Thoracic aorta (tissue), 2 donors: ENCODE measurements at places on chromosomes 6 and 20.

- DNase-seq, result no peak
Measured at GRCh38 chr20:24045621-24046318, 57.2 kb upstream of the GGTLC1 start.

DNA sequence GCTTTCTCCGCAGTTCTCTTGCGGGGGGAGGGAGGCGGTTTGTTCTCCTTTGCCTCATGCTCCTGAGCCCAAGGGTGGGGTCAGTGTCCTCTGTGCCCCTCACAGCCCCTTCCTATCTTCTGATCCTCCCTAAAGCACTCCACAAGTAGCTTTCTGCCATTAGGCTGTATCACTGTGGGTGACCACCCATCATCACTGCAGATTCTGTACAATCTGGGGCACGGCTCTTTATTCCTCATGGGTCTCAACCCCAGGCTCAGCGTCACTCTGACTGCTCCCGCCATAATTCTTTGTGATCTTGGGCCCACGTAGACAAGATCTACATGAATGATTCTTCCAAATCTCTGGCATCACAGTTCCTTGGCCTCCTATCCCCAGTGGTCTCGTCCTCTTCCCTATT is 10.5 kb downstream of the NCR2 start:
- DNase-seq, result no peak

DNA sequence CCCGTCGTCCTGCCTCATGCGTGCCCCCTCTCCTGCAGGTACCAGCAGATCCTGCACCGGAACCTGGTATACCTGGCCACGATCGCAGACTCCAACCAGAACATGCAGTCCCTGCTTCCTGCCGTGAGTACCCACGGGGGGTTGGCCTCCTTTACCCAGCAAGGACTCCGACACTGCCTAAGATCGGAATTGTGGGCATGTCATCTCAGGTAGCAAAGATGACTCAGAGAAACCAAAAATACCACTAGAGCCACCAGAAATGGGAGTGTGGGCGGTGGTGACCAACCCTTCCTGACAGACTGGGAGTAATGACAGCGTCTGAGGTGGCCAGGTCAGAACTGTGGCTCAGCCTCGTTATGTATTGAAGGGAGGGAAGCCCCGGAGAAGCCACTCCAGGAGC is 16.3 kb downstream of the SS18L1 start:
- DNase-seq, result no peak

DNA sequence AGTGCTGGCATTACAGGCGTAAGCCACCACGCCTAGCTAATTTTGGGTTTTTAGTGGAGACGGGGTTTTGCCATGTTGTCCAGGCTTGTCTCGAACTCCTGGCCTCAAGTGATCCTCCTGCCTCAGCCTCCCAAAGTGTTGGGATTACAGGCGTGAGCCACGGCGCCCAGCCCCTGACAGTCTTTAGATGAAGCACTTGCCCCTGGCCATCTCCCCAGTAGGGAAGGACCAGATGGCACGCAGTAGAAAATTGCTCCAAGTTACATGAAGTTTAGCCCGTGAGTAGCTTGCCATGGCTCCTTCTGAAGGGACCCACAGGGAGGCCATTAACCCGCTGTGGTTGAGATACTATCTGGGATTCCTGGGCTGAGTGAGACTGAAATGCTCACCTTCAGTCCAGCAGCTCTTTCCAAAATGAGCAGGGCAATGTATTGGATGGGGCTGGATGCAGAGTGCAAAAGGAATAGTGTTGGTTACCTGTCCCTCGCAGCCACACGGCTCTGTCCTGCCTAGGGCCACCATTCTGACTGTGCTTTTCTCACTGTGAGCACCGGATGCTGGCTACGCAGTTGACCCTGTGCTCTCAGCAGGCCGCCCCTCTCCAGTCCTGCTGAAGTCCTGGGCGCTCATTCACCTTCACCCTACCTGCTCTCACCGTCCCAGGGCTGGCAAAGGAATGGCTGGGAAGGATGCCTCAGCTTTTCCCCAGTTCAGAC is 66.9 kb downstream of the EFCAB8 start:
- no peak for DNase-seq

DNA sequence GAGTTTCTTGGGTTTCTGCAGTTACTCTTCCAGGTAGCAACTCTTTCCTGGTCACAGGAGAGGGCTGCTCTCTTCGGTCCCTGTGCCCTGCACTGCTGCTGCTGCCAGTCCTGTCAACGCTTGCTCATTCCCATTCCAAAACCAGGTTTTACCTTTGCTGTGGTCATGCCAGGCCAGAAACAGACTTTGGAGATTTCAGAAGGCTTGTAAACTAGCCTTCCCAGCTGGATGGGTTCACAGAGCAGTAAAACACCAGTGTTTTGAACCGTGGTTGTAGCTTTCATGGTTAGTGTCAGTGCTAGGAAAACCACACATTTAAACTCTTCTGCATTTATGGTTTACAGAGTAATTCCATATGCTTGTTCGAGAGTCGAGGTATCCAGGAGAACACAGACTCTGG is 16.2 kb downstream of the ARFGEF2 start:
- no peak for DNase-seq

GRCh38 chr6:40276141-40276540 is 311.0 kb downstream of the LRFN2 start:
- no peak for DNase-seq

- DNase-seq, result no peak
Measured at GRCh38 chr6:17059022-17059421, 42.8 kb upstream of the STMND1 start.

GRCh38 chr6:42915732-42916131 is at the start of gene PTCRA:
Gene PTCRA, plus strand, starts transcription at chr6:42916053. Its CDS starts 17 bp downstream, at chr6:42916070.
- DNase-seq, result no peak

DNA sequence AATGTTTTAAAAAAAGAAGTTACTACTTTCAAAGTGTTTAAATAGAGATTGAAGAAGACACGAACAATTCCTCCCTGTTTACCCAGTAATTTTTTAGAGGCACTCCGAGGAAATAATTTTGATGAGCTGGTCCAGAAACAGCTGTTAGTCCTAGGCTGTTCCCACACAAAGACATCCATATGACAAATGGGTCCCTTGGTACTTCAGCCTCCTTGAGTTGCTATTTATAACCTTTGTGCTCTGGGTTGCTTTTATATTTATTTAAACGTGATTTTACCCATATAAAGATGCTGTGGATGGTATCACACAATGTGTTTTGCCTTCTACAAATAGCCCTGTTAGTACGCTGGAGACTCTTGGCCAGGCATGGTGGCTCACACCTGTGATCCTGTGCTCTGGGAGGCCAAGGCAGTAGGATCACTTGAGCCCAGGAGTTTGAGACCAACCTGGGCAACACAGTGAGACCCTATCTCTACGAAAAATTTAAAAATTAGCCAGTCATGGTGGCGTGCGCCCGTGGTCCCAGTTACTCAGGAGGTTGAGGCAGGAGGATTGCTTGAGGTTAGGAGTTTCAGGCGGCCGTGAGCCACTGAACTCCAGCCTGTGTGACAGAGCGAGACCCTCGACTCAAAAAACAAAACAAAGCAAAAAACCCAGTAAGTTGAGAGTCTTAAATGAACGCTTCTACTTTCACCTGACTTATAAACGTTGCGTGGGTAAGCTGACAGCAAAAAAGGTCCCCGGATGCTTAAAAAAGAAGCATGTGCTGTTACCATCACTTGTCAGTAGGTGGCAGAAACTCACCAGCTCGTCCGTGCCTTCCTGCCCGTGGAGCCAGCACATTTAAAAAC is 56.9 kb upstream of the ARMH2 start:
- no peak for DNase-seq

GRCh38 chr6:170554796-170555137 is 598 bp downstream of the TBP start:
- no peak for DNase-seq

DNA sequence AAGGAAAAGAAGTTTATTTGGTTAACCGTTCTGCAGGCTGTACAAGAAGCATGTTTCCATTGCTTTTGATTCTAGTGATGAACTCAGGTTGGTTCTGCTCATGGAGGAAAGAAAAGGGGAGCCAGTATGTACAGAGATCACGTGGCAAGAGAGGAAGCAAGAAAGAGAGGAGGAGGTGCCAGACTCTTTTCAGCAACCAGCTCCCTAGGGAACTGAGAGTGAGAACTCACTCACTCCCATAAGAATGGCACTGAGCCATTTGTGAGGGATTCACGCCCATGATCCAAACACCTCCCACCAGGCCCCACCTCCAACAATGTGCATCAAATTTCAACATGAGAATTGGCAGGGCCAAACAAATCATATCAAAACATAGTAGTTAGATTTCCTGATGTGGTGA is 649.1 kb downstream of the EPM2A start:
- DNase-seq, result no peak

DNA sequence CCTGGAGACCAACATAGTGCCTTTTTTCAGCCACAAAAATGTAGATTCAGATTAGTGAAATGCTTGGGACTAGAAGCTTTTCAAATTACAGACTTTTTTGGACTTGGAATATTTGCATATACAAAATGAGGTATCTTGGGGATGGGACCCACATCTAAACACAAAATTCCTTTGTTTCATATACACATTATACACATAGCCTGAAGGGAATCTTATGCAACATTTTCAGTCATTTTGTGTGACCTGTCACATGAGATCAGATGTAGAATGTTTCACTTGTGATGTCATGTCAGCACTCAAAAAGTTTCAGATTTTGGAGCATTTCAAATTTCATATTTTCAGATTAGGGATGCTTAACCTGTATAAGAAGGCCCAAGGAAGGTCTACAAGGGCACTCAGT is 44.5 kb upstream of the ALDH8A1 start:
- no peak for DNase-seq

- DNase-seq, result no peak
Measured at GRCh38 chr6:128282961-128283360, 237.4 kb downstream of the PTPRK start.

DNA sequence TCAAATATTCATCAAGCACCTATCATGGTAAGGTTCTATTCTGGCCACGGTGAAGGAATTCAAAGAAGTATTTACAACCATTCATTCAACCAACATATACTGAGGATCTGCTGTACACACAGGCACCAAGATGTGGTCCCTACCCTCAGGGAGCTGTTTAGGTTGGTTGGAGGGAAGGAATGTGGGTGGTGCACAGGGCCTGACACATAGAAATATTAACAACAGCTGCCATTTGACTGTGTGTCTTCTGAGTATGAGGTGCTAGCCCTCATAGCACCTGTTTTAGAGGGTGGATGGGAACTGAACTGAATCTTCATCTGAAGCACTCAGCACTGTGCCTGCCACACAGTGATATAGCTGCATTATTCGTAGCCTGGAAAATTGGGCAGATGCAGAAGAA is 7.3 kb downstream of the SNPH start:
- DNase-seq, result no peak

DNA sequence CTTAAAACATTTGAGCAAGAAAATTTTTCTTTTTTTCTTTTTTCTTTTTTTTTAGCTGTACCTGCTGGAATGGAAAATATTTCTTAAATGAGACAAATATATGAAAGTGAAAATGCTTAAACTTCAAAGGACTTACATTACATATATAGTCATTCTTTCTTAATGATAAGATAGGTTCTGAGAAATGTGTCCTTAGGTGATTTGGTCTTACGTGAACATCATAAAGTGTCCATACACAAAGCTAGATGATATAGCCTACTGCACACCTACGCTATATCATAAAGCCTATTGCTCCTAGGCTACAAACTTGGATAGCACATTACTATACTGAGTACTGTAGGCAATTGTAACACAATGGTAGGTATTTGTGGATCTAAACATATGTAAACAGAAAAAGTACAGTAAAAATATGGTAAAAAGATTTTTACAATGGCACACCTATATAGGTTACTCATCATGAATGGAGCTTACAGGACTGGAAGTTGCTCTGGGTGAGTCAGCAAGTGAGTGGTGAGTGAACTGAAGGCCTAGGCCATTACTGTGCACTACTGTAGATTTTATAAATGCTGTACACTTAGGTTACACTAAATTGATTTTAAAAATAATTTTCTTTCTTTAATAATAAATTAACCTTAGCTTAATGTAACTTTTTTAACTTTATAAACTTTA is 54.6 kb downstream of the RPP21 start:
- DNase-seq, result no peak

DNA sequence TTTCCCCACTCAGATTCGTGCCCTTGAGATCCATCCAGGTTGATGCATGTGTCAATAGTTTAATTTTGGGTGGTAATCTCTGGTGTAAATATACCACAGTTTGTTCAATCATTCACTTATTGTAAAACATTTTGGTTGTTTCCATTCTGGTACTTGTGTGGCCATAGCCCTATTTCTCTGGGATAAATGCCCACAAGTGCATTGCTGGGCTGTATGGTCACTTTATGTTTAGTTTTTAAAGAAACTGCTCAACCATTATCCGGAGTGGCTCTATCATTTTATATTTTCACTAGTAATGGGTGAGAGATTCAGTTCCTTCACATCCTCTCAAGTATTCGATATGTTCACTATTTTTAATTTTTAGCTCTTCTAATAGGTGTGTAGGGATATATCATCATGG is 60.7 kb upstream of the RNF24 start:
- DNase-seq, result no peak

GRCh38 chr20:38304845-38305447 is 990 bp downstream of the BPI start:
- no peak for DNase-seq

- no peak for DNase-seq
Measured at GRCh38 chr6:140029551-140029950, 655.1 kb upstream of the CITED2 start.

GRCh38 chr6:124056407-124057334 is 253.0 kb downstream of the NKAIN2 start:
- no peak for DNase-seq

DNA sequence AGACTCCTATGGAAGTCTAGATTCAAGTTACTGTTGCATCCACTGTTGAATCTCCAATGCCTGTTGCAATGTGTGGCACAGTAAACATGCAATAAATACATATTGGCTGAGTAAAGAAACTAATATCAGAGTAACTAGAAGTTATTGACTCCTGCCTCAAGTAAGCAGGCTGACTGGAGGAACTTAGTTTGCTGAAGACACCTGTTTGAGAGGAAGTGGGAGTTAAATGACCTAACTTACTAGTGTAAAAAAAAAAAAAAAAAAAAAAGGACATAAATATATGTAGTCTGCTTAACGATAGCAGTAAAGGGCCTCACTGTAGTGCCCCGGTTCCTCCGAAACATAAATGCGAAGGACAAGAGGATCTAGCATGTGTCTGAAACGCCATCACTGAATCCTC is 249.8 kb upstream of the PRDM1 start:
- no peak for DNase-seq

- no peak for DNase-seq
Measured at GRCh38 chr6:125142618-125143017, 11.0 kb upstream of the TPD52L1 start.

- DNase-seq, result no peak
Measured at GRCh38 chr20:5918856-5919625, 31.3 kb downstream of the TRMT6 start.

DNA sequence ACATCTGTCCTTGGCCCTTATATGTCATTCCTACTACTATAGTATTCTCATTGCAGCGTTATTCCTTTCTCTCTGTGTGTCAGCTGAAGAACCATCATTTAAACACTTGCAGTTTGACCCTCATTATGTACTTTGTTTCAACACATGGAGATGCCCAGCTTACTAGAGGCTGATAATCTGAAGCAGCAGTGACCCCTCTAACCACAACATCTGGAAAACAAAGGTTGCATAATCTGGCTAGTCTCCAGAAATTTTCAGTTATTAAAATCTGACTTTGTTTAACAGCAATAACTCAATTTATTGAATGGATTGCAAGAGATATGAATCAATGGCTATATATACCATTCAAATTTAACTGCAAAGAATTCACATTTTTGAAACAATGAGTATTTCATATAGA is 6.6 kb upstream of the PHIP start:
- DNase-seq, result no peak
